ENCODE measurements at places on chromosomes 11 and 22.

DNA sequence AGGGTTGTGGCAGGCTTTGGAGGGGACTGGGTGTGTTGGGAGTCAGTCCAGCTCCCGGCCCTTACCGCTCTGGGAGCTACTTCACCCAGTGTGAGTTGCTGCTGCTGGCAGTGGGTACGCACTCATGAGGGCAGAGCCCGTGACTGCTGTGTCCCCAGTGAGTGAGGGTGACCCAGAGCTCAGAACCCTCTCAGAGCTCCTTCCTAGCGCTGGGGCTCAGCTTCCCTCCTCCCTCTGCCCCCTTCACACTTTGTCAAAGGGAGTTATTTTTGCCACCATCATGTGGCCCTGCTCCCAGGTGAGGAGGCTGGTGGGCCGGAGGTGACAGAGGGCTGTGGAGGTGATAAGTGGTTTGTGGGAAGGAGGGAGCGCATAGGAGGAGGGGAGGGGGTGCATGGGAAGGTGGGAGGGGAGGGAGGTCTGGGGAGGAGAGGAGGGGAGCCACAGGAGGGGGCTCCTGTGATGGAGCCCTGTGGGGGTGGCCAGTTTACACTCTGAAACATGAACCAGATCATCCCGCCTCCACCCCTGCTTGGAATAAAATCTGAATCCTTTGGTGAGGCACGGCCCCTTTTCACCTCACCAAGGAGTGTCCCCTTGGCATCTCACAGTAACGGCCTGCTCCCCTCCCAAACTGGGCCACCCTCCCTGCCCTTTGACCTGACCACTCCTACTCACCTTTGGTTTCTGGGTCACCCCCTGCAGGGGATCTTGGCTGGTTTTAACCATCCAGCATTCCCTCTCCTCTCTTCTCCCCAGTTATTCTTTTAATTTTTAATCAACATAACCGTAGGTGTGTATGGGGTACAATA is 9.9 kb downstream of the NDUFV1 start:
- DNase-seq: no peak

DNA sequence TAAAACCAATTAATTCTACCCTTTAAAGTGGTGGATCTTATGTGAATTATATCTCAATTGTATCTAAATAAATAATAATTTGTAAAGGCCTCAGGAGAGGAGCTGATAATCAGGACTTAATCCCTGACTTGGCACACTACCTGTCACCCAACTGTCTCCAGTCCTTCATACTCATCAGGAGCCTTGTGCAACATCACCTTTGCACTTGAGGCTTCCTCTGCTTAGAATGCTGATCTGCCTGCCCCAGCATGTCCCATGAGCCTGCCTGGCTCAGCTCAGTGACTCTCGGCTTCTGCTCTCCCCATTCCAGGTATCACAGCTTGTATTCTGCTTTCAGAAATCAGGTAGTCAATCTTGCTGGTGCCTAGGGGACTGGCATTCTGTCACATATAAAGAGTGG is 43.9 kb upstream of the PRODH start:
- no peak for DNase-seq

DNA sequence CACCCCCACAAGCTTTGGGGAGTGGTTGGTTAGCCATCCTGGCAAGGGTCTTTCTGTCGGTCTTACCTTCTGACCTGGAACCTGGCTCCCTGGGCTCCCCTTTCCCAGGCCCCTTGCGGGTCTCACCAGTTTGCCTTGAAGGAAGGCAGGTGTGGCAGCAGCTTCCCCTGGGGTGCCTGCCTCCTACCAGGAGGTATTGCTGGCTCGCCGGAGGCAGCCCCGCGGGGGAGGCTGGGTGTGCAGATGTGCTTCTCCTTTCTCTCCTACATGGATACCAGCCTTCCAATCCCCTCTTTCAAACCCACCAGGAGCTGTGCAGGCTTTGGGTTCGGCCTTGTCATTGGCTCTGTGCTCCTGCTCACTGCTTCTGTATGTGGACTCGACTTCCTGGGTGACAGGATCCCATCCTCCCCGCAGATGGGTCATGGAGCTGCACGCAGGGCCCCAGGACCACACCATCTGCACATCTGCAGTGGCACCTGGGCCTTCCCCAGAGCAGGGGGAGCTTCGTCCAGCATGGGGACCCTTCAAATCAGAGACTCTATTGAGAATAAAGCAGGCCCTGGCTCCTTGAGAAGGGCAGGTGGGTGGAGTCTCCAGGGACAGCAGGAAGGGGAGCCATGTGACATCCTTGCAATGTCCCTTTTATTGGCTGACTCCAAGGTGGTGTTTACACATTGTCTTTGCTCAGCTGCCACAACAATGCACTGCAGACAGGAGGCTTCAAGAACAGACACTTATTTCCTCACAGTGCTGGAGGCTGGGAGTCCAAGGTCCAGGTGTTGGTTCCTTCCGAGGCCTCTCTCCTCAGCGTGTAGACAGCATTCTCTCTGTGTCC is 592.0 kb downstream of the BRD1 start:
- no peak for DNase-seq

GRCh38 chr11:41714101-41714500 is 254.6 kb upstream of the LRRC4C start:
- DNase-seq: no peak

- no peak for DNase-seq
These were observed 110.5 kb downstream of the MICAL3 start for GRCh38 chr22:17913801-17914347.

GRCh38 chr11:73648571-73649046 is 2.2 kb downstream of the PLEKHB1 start:
- no peak for DNase-seq

- DNase-seq: no peak
These were observed 108.2 kb downstream of the SLC36A4 start for GRCh38 chr11:93089474-93090102.

GRCh38 chr11:4027746-4028145 is 66.9 kb upstream of the RRM1 start:
- no peak for DNase-seq

DNA sequence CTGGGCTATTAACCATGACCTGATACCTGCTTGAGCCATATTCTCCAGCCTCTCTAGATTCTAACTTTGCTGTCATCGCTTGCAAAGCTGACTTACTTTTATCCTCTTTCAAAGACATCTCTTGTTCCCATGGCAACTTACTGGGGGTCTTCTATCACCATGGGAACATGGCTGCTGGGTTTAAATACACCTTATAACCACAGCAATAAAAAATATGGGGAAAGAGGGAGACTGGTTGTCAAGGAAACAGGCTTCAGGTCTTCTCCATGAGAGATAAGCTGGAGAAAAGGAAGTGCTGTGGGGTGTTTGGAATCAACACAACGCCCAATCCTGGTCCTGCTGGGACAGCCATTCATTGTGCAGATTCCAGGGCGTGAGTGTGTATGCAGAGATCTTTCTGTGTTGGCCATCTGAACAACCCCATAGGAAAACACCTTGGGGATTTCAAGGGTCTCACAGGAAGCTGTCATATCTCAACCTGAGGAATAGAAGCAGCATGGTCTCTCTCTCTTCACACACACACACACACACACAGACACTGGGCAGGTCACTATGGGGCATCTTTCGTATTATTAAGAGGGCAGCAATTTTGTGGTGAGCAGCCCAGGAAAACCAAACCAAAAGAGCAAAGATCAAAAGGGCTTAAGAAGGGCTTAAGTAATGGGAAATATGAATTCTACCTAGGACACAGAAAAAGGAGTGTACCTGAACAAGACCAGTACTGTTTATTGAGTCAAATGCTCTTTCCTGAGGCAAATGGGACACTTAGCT is 344.7 kb upstream of the NCAM1 start:
- no peak for DNase-seq

All from KG1 (cell line).